ENCODE measurements at places on chromosomes 3 and 15.

GRCh38 chr3:130728037-130728436 lies 18.6 kb downstream of the PIK3R4 start:
- no peak for DNase-seq

- DNase-seq, result no peak
These were observed 28.8 kb downstream of the LRRC2 start for GRCh38 chr3:46537316-46537715.

- no peak for DNase-seq
These were observed 108.6 kb upstream of the PRR20G start for GRCh38 chr3:127396473-127396872.

GRCh38 chr3:32885283-32885901 lies 66.1 kb upstream of the CCR4 start:
- DNase-seq, result no peak

- no peak for DNase-seq
These were observed 198.0 kb downstream of the ALCAM start for GRCh38 chr3:105564546-105565288.

GRCh38 chr15:26070095-26070532 lies 207.0 kb upstream of the ATP10A start:
- DNase-seq, result no peak

- DNase-seq, result peak; percentile 33
These were observed 22.1 kb upstream of the TRA2B start for GRCh38 chr3:185959609-185960521.

- peak; percentile 97 for DNase-seq
These were observed at the start of gene PCLAF for GRCh38 chr15:64381000-64381751. PCLAF (minus strand) TSS chr15:64381441; CDS start chr15:64381371, 70 bp downstream.

GRCh38 chr3:36957862-36958686 lies 13.2 kb upstream of the TRANK1 start:
- peak; percentile 63 for DNase-seq
